Naive thymus-derived CD8-positive, alpha-beta T cell (primary cell): ENCODE measurements at places on chromosomes 2 and 18.

DNA sequence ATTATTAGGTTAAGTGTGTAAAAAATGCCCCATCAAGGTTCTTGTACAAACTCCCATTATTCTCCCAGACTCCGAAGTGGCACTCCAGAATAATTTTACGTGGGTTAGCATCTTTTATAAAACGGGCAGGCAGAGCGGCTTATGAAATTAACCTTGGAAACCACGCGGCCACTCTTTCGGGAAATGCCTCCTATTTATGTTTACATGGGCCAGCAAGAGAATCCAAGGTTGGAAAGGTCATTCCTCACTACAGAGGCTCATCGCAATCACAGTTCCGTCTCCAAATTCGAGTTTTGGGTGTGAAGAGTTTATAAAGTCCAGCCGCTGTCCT lies 1.2 kb upstream of the IMPA2 start:
- DNase-seq: no peak

GRCh38 chr2:234587341-234588053 lies 90.6 kb upstream of the ARL4C start:
- DNase-seq: no peak

- DNase-seq: no peak
Measured at GRCh38 chr18:32918692-32919250, 145.9 kb upstream of the KLHL14 start.

DNA sequence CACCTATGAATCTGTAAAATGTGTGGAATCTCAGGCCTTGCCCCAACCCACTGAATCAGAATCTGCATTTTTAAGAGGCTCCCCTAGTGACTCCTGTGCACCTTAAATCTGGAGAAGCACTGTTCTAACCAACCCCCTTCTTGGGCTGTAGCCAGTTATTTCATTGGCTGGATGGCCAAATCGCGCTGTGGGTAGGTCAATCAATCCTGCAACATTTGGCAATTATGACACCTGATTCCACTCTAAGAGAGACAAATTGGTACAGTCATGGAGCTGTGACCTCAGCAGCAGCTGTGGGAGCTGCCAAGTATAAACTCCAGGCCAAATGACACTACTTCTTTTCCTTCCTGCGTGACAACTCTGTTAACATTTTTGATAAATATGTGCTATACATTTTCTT lies 208.7 kb downstream of the CLIP4 start:
- no peak for DNase-seq

- no peak for DNase-seq
Measured at GRCh38 chr18:666177-666576, 8.7 kb downstream of the TYMS start.

- no peak for DNase-seq
Measured at GRCh38 chr2:6920743-6921064, 3.5 kb downstream of the RNF144A start.

- DNase-seq: no peak
Measured at GRCh38 chr18:58511897-58512581, 116.9 kb downstream of the ALPK2 start.
